NCI-H1417 (cell line): ENCODE measurements at places on chromosomes 11 and 22.
A peak's percentile ranks its signal among the peaks of the same experiment; 100 is the strongest.

DNA sequence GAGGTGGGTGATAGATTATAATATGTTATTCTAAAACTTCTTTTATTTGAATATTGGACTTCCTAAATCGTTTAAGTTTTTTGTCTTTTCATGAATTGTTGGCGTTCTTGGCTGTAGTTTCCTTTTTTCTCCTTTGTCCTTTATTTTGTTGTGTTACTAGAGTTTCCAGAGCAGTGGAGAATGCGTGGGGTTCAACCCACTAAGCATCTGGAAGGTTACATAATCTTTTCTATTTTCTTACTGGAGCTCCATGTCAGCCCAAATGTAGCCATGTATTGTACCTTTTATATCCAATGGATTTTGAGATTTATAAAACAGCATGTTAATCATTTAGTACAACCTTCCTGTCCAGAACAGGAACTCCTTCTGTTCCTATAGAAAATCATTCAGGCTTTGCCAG, 63.2 kb downstream of the PPP6R3 start:
- DNase-seq, result no peak

DNA sequence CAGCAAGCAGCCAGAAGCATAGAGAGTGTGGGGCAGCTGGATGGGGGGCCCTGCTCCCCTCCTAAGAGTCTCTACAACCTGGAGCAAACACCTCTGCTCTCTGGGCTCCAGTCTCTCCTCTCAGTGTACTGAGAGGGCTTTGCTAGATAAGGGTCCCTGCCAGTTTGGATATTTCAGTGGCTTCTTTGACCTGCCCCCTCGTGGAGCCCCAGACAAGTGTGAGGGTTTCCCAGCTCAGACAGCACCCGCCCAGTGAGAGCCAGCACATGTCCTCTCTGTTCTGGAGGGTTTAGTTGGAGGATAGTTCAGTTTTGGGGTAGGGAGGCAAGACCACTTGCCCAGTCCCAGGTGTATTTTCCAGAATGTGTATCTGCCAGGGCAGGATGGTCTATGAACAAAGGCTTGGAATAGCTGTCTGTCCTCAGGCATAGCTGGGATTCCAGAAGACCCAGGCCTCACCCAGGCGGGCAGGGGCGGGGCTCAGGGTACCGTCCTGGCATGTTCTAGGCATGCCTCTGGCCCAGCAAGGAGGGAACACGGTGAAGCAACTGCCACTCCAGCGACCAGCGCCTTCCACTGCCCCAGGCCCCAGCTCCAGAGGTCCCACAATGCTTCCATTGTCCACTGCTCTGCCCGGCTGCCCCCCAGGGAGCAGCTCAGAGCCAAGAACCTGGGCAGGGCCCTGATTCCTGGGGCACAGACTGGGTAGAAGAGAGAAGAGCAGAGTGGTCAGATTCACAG, 7.5 kb upstream of the MICALL1 start:
- no peak for DNase-seq

GRCh38 chr11:46521961-46522681, 71.7 kb downstream of the AMBRA1 start:
- no peak for DNase-seq

- no peak for DNase-seq
These were observed 55.8 kb upstream of the PRODH start for GRCh38 chr22:18991821-18992442.

GRCh38 chr11:127640561-127641451, 640.2 kb upstream of the KIRREL3 start:
- peak; percentile 47 for DNase-seq

DNA sequence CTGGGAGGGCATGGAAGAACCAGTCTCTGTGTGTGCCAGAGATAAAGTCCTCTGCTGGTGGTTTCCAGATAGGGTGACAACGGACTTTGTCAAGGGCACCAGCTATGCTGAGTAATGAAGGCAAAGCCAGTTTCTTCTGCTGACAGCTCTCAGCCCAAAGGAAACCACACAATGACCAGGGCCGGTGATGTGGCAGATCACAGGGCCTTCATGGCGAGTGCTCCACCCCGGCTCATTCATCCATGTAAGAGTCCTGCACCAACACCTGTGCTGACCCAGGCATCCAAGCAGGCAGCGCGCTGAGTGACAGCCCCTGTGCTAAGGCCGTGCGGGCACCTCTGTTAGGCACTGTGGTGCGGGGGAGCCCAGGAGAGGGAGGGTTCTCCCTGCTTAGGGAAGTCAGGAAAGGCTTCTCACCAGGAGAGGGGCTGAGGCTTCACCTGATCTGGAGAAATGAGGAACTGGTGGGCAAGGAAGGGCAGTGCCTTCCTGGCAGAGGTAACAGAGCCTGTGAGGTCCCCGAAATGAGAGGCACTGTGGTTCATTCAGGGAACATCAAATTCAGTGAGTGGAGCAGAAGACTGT, 33.8 kb downstream of the TP53I11 start:
- no peak for DNase-seq

DNA sequence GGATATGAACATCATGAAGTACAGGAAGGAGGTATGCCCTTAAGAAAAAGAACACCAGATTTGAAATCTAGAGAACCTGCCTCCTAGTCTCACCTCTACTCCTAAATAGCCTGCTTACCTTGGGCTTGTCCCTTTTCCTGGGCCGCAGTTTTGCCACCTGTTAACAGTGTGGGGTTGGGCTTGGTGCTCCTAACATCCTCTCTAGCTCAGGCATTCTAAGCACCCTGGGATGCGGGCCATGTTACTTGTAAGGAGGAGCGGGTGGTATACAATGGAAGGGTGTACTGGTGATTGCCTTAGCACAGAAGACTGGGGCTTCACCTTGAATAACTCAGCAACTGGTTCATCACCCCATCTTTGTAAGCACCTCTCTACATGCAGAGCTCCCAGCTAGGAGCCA, 48.7 kb downstream of the TIMP3 start:
- DNase-seq, result no peak
